ENCODE measurements at places on chromosomes 1 and 21. TPM values are rescaled to one million over a fixed set of nuclear protein-coding genes. Genes with fewer than 3 reads are reported as not detected.
A peak's percentile ranks its signal among the peaks of the same experiment; 100 is the strongest.

GRCh38 chr1:221878134-221878533 is 136.2 kb upstream of the DUSP10 start:
- DNase-seq: no peak

GRCh38 chr1:186082235-186082937 is 292.7 kb downstream of the TPR start:
- no peak for DNase-seq

GRCh38 chr1:93537396-93537795 is 89.5 kb downstream of the FNBP1L start:
- no peak for DNase-seq

DNA sequence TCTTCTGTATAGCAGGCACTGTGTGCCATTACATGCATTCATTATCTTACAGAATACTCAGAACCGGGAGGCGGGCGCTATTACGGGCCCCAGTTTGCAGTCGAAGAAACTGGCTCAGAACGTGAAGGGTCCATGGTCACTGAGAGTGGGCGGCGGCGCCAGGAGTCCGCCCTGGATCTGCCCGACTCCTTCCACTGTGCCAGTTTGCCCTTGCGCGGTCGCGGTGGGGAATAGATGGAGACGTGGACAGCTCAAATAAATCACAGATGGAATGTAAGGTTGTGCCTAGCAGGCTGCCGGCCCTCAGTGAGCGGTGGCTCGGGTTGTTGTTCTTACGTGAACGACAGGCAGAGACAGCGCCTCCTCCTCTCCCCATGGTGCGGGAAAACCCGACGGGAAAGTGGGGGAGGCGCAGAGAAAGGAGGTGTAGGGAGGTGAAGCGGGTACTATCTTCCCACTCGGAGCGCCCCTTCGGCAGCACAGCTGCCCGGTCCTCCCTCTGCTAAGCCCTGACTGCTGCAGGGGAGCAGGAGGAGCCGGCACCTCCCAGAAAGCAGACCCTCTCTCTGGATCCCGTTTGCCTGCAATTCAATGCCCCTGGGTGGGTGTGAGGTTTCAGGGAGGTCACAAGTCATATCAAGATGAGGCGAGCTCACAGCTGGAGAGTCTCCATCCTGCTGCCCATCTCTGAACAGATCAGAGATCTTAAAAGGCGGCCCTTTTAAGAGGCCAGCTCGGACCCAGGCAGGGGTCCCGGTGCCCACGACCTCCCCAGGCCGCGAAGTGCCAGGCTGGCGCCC is 1.1 kb downstream of the COL9A2 start:
- DNase-seq: peak; percentile 85

Gene RHD
- not detected for total RNA-seq

Gene MCOLN2
- total RNA-seq: 0.29 TPM

- no peak for DNase-seq
Measured at GRCh38 chr1:11444907-11445306, 34.0 kb upstream of the DISP3 start.

- DNase-seq: no peak
Measured at GRCh38 chr1:203367057-203367456, 16.1 kb upstream of the FMOD start.

GRCh38 chr1:47590523-47591225 is 152.8 kb downstream of the FOXD2 start:
- DNase-seq: peak; percentile 44

DNA sequence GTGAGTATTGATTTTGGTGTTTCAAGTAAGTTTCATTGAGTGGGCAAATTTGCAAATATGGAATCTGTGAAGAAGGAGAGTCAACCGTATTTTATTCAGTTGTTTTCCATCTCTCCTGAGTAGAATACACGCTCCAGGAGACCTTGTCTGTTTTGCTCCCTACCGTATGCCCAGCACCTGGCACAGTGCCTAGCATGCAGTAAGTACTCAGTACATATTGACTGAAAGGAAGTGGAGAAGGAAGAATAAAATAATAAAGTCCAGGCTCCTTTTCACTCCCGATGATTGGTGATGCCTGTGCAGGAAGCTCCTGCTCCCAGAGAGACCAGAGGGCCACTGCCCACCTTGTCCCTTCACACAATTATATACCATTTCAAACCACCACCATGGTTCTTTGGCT is 59.4 kb upstream of the NEK2 start:
- no peak for DNase-seq

GRCh38 chr1:181075766-181076350 is 12.6 kb upstream of the IER5 start:
- DNase-seq: no peak

Gene GFI1
- 0.20 TPM for total RNA-seq

- no peak for DNase-seq
Measured at GRCh38 chr1:195516036-195516435, 1092.2 kb downstream of the KCNT2 start.

GRCh38 chr1:210257698-210258529 is 25.3 kb downstream of the SERTAD4 start:
- no peak for DNase-seq

Gene SHE
- total RNA-seq: 0.59 TPM

Gene KIFAP3
- 17.4 TPM for total RNA-seq

GRCh38 chr1:22313321-22313720 is 138.3 kb upstream of the ZBTB40 start:
- no peak for DNase-seq

GRCh38 chr1:39470040-39470439 is 21.4 kb upstream of the BMP8A start:
- no peak for DNase-seq

GRCh38 chr1:2081326-2081885 is 31.2 kb downstream of the PRKCZ start:
- DNase-seq: no peak

Gene KCNE2
- total RNA-seq: 0.59 TPM

GRCh38 chr21:26769613-26770188 is 75.5 kb downstream of the ADAMTS1 start:
- no peak for DNase-seq

DNA sequence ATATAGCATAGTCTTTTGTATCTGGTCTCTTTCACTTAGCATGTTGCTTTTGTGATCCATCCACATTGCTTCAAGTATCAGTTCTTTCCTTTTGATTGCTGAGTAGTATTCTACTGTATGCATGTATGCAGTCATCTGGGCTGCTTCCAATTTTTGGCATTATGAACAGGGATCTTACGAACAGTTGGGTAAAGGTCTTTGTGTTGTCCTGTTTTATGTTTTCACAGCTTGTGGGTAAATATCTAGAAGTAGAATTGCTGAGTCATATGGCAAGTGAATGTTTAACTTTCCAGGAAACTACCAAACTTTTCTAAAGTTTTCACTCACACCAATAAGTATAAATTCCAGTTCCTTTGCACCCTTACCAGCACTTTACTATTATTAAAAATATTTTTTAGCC is 60.9 kb downstream of the LHX4 start:
- DNase-seq: no peak

GRCh38 chr1:240559781-240560180 is 52.2 kb downstream of the GREM2 start:
- DNase-seq: no peak

- DNase-seq: no peak
Measured at GRCh38 chr1:50562106-50562505, 138.9 kb upstream of the DMRTA2 start.

GRCh38 chr1:87074001-87074795 is 159.8 kb downstream of the HS2ST1 start:
- no peak for DNase-seq

GRCh38 chr1:87450615-87451209 is 122.0 kb downstream of the LMO4 start:
- DNase-seq: peak; percentile 61

DNA sequence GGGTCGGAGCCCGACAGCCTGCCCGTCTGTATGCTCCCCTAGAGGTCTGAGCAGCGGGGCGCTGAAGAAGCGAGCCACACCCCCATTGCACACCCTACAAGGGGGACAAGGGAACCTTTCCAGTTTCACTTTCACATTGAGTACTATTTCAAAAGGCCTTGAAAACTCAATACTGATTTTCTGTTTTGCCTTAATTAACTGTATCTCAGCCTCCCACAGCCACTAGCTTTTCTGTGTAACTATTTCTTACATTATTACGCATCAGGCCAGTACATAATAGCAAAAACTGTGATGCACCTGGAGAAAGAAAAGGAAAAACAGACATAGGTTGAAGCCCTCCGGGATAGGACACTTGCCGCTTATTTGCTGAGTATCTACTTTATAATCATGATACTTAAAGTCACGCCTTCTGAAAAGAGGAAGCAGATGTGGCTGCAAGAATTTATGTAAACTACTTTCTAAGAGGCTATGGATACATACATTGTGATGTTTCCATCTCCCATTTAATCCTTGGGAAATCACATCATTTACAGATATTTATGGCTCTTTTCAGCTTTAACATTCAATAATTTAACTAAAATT is 1719.5 kb downstream of the MRPL39 start:
- no peak for DNase-seq

Gene CD52
- 5.3 TPM for total RNA-seq

GRCh38 chr1:59731591-59731990 is 83.2 kb upstream of the HOOK1 start:
- DNase-seq: no peak

Gene STX12
- total RNA-seq: 18.8 TPM

GRCh38 chr1:29354511-29355098 is 118.3 kb downstream of the PTPRU start:
- peak; percentile 33 for DNase-seq

DNA sequence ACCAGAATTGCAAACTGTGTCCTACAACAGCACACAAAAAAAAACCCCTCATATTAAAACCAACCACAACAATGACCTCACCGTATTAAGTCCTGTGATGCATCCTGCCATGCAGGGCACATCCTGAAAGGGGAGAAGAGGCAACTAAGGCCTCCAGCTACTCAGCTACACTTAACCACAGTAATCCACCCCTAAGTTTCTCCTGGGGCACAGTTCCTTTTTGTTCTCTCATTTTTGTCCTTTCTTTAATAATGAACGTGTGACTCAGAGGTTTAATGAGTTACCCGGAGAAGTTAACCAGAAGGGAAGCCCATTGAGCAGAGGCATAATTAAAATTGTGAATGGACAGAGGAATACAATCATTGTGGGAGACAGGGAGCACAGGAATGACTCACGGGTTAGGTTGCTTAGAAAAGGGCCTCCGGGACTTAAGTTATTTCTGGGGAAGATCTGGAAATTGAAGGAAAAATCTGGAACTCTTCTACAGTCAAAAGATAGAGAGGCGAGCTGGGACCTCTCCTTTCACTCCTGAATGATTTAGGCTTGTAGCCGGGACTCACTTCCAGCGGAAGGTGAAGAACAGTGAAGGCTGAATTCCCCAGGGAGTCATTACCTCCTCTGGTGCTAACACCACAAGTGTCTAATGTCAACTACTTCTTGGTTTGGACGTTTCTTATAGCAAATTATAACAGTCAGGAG is 36.9 kb upstream of the HIVEP3 start:
- no peak for DNase-seq

- DNase-seq: no peak
Measured at GRCh38 chr1:79629414-79629813, 622.9 kb upstream of the ADGRL4 start.

Gene CACYBP
- total RNA-seq: 166 TPM

GRCh38 chr1:52057876-52058415 is 1.9 kb downstream of the BTF3L4 start:
- DNase-seq: no peak

Gene GBP7
- total RNA-seq: not detected

- DNase-seq: no peak
Measured at GRCh38 chr1:235013512-235013911, 115.1 kb downstream of the TOMM20 start.

- peak; percentile 49 for DNase-seq
Measured at GRCh38 chr1:32063261-32063681, 9.5 kb upstream of the TMEM39B start.

DNA sequence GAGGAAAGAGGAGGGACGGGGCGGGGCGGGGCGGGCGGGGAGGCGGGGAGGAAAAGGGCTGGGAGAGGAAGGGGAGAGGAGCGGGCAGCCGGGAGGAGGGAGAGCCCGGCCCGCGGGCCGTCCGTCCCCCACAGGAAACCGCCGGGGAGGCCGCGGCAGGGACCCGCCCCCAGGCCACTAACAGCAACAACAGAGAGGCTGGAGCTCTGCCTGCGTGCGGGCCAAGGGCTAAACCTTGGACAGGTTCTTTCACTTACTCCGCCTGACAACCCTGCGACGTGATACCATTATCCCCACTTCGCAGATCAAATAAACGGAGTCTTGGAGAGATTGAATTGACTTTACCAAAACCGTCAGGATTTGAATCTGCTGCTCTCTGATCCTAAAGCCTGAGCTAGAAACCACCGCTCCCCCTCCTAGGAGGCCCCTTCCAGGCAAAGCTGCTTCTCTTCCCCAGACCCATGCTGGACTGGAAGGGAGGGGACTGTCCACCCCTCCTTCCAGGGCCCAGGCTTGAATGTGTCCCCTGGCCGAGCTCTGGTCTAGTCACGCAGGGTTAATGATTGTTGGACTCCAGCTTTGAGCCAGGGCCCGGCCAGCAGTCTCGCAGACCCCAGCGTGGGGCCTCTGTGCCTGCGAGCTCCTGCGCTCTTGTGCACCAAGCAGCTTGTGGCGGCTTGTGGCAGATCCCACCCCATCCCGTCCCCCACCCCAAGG is at the start of gene EVA1B:
Gene EVA1B (minus strand): TSS at position 10 of the 717 bp plus-strand sequence. CDS start 608 bp downstream, outside the sequence.
- peak; percentile 91 for DNase-seq

Gene KRTAP11-1
- total RNA-seq: not detected

GRCh38 chr1:19814244-19814661 is 830 bp downstream of the RNF186 start:
- DNase-seq: no peak

DNA sequence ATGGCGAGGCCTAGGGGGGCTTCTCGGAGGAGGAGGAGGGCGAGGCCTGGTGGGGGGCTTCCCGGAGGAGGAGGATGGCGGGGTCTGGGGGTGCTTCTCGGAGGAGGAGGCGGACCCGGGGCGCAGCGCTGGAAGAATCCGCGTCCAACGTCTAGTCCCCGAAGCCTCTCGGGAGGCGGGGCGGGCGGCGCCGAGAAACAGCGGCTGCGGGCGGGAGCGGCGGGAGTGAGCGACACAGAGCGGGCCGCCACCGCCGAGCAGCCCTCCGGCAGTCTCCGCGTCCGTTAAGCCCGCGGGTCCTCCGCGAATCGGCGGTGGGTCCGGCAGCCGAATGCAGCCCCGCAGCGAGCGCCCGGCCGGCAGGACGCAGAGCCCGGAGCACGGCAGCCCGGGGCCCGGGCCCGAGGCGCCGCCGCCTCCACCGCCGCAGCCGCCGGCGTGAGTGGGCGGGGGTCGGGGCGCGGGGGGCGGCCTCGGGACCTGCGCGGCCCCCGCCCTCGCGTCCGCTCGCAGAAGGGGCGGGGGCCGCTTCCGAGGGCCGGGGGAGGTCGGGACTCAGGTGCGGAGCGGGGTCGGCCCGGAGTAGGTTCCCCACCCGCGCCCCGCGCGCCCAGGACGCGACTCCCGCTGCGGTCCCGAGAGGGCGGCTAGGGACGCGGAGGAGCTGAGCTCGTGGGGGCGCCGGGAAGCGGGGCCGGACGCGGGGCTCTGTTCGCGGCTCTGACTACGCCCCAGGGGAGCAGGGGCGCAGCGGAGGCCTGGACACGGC is at the start of gene KLHL17:
Gene KLHL17 (plus strand): TSS at position 222 of the 769 bp plus-strand sequence. CDS start 110 bp downstream, at position 332.
- DNase-seq: peak; percentile 94

Measured in endodermal cell (in vitro differentiated cells).